Upper lobe of right lung (tissue), 1 donor: ENCODE measurements at places on chromosomes 5 and 9. TPM values are rescaled to one million over a fixed set of nuclear protein-coding genes. Genes with fewer than 3 reads are reported as not detected.

The GABRG2 gene
- not detected for total RNA-seq

The C5orf34 gene
- total RNA-seq: 2.6 TPM

The POU5F2 gene
- total RNA-seq: 1.6 TPM

GRCh38 chr5:150763023-150763769 lies 4.4 kb upstream of the DCTN4 start:
- DNase-seq: no peak

- no peak for DNase-seq
Measured at GRCh38 chr9:98050351-98050750, 6.2 kb upstream of the NANS start.

The FCN2 gene
- not detected for total RNA-seq

GRCh38 chr5:67623078-67623477 lies 426.5 kb upstream of the CD180 start:
- no peak for DNase-seq

DNA sequence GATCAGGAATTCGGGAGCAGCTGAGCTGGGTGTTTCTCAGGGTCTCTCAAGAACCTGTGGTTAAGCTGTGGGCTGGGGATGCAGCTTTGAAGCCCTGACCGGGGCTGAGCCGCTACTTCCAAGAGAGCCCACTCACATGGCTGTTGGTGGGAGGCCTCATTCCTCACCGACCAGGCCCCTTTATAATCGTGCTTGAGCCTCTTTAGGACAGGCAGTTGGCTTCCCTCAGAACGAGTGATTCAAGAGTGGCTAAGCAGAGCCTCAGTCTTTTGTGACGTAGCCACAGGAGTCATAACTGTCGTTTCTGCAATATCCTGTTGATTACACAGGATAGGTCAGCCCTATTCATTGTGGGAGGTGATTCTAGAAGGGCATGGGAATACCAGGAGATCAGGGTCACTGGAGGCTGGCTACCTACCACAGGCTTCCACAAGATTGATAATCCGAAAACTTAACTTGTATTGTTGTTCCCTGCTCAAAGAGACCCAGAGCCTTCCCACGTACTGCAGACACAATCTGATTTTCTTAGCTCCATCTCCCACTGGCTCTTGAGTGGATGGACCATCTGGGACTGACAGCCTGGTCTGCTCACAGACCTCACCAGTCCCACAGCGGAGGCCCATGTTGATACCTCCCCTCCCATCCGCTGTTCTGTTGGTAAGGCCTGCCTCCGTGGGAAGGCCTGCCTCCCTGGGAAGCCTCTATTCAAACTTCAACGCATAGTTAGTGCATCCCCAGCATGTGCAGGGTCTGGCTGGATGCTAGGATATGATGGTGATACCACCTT lies 3.0 kb upstream of the ERGIC1 start:
- no peak for DNase-seq

DNA sequence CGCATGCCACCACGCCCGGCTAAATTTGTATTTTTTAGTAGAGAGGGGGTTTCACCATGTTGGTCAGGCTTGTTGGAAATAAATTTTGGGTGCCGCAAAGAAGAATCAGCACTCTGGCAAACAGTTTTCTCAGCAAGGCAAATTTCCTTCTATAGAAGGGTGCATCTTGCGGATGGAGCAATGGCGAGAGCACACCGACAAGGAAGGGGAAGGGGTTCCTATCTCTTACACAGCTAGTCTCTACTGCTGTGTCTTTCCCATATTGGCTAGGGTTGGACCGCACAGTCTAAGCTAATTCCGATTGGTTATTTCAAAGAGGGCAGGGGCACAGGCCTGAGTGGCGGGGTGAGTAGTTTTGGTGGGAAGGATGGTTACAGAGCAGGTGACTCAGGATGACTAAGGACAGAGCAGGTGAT lies 707 bp downstream of the GTF3C5 start:
- DNase-seq: no peak

The ELP1 gene
- total RNA-seq: 18.3 TPM

DNA sequence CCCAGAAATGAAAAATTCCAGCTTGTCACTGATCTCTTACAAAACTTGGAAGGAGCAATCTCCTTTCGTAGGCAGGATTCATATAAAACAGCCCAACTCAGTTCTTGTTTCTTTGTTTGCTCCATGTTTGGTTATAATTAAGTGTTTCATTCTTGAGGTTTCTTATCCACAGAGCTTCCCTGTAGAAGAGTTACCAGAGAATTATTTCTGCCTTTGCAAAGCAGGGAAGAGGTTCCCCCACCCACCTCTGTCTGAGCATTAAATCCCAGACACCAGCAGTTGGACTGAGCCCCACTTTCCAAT lies 34.1 kb upstream of the RAI14 start:
- no peak for DNase-seq

GRCh38 chr9:34413231-34413852 lies 36.6 kb upstream of the MYORG start:
- no peak for DNase-seq

DNA sequence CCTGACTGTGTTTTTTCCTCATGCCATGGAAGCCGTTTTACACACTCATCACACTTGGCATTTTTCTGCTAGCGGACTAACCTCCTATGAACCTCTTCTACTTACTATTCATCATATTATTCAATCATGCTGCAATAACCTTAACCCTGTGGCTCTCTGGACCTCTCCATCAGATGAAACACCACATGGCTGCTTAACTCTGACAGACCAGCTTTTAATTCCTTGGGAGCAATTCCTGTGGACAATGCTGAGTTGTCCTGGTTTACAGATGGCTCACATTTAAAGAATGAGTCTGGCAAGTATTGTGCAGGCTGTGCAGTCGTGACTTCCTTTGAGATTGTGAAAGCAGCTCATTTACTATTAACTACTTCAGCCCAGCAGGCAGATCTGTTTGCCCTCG lies 9.0 kb downstream of the OR1J1 start:
- DNase-seq: no peak

GRCh38 chr9:18881758-18882157 lies 151.3 kb downstream of the SAXO1 start:
- no peak for DNase-seq

GRCh38 chr5:114411380-114411931 lies 49.6 kb downstream of the KCNN2 start:
- no peak for DNase-seq

DNA sequence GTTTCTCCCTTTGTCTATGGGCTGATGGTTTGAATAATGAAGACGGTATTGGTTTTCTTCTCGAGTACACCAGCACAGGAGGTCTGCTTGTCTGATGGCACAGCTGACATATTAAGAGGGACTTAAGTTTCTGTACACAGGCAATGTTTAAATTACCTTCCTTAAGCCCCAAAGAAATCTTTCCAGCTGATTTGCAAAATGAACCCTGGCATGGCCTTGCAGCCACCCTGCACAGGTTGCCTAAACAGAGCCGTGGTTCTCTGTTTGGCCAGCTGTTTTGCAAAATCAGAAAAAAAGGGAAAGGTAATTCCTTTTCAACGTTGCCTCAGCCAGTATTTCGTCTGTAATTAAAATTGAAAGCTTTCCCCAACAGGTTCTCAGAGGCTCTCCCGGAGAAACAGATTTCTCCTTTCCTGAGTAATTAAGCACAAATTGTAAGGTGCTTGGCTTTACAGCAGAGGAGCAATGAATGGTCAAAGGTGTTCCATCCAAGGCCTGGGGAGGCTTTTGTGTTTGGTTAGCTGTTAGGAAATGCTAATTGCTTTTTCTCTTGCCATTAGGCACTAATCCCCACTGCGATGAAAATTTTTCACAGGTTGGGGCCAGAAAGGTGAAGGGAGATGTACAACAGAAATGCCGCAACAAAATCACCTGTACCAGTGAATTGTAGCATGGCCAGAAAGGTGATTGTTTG lies 138.9 kb downstream of the RASEF start:
- DNase-seq: no peak

The KIF24 gene
- total RNA-seq: 0.46 TPM

The JAKMIP2 gene
- total RNA-seq: 7.5 TPM

DNA sequence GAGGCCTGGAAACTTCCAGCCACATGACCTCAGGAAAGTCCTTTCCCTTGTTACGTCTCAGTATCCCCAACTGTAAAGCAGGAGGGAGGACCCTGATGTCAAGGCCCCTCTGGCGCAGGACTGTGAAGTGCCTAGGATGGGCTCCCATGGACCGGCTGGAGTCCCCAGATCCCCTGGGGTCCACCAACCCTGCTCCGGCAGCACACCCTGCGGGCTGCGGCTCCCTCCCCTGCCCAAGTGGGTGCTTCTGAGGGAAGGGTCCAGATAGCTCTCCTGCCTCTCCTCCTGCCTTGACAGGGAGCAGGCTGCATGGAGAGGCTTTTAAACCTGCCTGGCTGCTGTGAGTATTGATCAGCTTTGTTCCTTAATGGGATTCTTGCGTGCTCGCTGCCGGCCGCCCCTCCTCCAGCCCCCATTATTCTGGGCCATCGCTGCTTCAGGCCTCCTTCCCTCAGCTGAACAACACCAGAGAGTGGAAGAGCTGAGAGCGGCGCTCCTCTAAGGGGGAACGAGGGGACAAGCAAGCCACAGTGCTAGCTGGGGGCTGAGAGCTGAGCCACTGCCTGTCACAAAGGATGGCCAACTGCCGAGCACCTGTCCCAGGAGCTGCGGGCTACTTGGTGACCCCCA lies 25.6 kb upstream of the NTNG2 start:
- DNase-seq: no peak

DNA sequence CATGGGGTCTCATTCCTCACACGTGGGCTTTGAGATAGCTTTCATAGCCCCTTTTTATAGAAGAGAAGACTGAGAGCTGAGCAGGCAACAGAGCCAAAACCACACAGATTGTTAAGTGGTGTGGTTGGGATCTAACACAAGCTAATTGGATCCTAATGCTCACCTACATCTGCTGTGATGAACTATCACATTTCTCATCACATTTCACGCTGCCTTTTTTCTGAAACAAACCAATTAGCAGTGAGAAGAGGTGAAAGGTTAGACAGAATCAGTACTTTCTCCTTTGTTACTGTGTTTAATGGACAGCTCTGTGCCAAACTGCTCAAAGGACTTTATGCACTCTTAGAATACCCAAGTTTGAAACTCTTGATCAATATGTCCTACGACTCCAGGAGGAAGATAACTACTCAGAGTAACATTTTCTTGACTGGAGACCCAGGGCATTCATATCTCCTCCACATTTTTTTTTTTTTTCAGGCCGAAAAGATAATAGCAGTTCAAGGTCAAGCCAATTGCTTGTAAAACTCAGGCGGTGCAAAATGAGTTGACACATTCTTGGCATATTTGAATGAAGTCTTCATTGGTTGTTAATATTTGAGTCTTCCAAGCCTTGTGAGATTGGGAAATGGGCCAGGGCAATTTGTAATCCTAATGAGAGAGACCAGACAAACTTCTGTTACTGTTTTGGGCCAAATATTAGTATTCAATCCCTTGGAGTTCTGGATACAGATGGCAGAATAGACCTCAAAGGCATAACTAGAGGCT lies 138.4 kb downstream of the KCTD16 start:
- no peak for DNase-seq

GRCh38 chr9:4886698-4887097 lies 94.0 kb downstream of the RCL1 start:
- DNase-seq: no peak

GRCh38 chr5:20615888-20616563 lies 628.0 kb upstream of the CDH18 start:
- no peak for DNase-seq

DNA sequence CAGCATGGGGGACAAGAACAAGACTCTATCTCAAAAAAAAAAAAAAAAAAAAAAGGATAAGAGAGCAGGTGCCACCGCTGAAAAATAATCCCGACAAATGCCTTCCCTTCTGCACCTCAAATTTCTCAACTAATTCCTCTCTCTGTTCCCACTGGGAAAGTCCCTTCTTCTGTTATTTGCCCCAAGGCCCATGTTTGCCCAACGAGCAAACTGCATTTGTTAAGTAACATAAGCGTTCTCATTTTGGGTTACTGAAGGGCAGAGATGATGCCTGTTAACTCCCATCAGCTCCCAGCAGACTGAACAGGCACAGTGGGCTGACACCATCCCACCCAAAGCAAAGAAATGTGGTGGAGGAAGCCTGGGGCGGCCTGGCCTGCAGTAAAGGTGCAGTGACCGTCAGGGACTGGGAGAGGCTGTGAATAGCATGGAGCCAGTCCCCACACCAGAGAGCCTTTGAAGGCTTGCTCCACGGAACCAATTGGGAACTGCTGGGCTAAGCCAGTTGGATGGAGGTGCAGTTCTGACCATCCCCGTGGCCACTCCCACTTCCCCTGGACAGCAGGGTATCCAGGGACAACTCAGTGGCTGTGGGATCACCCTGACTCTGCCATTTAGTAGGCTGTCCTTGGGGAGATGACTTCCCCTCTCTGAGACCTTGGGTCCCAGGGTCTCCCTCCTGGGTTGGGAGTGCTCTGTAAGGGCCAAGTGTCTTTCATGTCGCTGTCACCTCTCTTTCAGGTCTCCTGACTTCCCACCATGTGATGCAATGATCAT lies 149.7 kb upstream of the IER5L start:
- no peak for DNase-seq

The KIF4B gene
- 0.17 TPM for total RNA-seq
